ENCODE measurements at places on chromosomes 7 and 10. TPM values are rescaled to one million over a fixed set of nuclear protein-coding genes. Genes with fewer than 3 reads are reported as not detected.

DNA sequence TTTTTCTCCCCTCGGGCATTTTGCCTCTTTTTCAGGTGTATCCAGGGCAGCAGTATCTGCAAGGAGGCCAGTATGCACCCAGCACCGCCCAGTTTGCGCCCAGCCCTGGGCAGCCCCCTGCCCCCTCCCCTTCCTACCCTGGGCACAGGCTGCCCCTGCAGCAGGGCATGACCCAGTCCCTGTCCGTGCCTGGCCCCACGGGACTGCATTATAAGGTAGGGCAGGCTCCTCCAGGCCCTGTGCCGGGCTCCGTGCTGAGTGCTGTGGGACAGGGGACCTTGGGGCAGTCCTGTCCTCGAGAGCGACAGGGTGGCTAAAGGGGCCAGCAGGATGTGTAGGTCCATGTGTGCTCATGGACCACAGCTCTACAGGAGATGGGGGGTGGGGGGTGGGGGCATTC, 10.6 kb downstream of the ZMIZ2 start:
- no peak for DNase-seq

DNA sequence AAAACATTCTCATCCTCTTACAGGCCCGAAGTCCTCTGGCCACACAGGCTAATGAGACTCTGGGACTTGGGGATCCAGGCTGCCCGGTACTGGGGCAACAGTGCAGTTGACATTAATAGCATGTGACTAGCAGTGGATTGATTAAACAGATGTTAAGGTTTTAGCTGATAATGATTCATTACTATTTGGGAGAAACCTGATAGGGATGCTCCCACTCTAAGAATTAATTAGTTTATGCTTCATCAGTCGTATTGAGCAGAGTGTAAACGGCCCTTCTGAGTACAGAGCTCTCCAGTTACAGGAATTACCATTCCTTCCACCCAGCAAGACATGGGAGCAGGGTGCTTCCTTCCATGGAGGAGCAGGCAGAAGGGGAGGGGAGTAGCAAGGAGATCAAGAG, 82.7 kb downstream of the RPS24 start:
- no peak for DNase-seq

DNA sequence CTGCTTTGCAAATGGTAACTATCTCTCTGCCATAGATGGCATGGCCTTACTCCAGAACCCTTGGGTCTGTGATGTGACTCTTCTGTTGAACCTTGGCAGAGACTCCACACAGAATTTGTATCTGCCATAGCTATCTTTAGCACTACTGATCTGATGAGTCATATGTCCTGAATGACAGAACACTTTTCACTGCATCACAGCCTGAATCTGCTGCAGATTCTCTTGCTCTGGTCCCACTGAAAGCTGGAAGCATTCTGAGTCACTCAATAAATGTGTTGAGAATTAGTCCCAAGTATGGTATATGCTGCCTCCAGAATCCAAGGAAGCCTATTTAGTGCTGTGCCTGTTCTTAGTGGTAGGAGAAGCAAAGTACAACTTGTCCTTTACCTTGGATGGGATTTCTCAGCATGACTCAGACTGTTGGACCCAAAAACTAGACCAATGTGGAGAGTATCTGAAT, 39.5 kb upstream of the ANKRD1 start:
- DNase-seq = peak; percentile 55

NEUROG3 gene
- total RNA-seq = not detected

- no peak for DNase-seq
Measured at GRCh38 chr7:71935674-71936073, 476.5 kb downstream of the CALN1 start.

DNA sequence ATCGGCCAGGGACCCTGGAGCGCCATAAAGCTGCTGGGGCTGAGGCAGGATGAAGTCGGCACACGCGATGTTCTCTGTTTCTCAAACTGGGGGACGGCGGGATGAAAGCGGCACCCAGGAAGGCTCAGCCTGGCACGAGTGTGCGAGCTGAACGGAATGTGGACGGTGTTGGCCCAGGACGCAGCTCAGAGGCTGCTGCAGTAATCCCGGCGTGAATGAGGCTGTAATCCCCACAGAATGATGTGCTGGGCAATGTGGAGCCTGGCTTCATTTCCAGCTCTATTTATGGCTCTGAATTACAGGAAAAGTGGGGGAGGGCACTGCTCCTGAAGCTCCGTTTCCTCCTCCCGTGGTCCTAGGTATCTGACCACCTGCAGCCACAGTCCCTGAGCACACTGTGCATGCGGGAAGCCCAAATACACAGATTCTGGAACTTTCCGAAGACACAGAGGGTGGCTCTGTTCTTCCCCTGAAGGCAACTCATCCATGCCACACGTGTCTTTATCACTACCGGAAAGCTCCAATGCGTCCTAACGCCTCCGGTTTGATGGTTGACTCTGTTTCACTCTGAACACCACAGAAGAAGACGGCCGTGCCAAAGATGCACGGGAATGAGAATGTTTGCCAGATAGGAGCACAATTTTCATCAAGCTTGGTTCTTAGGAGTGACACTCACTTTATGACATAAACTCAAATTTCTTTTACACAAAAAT, 37.6 kb downstream of the KLF6 start:
- DNase-seq = no peak

DNA sequence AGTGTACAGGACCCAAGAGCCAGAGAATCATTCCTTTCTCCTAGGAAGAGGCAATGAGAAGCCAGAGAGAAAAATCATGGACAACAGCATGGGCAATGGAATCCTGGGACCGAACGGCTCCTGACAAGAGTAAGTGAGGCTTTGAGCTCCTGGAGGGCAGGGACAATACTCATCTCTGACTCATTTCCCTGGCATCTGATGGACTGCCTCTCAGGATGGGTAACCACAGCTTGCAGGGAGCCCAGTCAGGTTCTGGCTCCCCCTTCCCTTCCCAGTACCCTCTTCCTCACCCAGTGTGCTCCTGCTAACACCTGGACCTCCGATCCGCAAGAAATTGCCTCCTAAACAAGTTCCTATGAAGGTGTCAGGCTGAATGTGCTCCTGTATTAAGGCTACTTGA, 51.2 kb upstream of the SORCS3 start:
- DNase-seq = no peak

DNA sequence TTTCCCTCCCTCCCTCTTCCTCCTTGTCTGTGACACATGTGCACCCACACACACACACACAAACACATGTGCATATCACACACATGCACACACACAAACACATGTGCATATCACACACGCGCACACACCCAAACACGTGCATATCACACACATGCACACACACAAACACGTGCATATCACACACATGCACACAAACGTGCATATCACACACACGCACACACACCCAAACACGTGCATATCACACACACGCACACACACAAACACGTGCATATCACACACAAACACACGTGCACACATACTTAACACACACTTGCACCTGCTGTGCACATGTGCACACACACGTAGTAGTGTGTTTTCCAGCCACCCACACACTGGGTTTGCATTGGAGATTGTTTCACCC, 29.4 kb upstream of the KNDC1 start:
- no peak for DNase-seq

GRCh38 chr10:91901784-91902677, 7.3 kb downstream of the FGFBP3 start:
- peak; percentile 12 for DNase-seq
